ENCODE measurements at places on chromosomes 2 and 18. TPM values are rescaled to one million over a fixed set of nuclear protein-coding genes. Genes with fewer than 3 reads are reported as not detected.

DNA sequence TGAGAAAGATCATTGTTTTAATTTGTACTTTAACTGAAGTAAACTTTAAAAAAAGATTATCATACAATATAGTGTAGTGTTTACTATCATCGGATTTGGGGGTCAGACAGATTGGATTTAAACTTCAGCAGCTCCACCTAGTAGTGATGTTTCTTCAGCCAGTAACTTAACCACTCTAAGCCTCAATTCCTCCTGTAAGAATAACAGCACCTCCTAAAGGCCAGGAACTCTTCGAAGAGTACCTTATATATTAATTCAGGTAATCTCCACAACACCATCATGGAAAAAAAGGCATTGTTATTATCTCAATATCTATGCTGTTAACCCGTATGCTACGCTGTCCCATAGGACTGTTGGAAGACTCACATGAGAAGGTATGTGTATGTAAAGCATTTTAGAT lies 69.0 kb upstream of the DLGAP1 start:
- no peak for DNase-seq

DNA sequence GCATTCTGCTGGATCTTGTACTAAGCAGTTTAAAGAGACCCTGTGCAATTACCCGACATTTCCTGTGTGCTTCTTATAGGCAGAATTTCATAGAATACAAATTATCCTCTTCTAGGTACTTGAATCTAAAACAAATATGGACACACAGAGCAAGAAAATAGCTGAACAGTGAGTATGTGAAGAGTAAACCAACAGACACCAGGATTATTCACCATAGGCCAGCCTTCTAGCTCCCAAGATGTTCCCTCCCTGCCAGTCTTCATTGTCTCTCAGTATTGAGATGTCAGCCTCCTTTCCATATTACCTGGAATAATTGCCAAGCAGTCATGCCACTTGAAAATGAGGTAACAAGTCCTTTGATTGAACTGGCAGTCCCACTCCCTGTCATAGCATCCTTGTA lies 187.1 kb downstream of the PTPRM start:
- DNase-seq = no peak

DNA sequence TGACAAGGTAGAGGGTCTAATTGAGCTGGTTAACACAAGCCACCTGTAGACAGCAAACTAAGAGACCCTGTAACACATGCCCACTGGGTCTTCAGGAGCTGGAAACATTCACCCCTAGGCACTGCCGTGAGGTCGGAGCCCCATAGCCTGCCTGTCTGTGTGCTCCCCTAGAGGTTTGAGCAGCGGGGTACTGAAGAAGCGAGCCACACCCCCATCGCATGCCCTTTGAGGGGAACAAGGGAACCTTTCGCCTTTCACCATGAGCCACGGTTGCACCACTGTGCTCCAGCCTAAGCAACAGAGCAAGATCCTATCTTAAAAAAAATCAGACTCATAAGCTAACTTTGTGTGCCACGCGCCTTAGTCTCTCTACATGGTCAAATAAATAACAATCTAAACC lies 36.2 kb upstream of the RAB27B start:
- DNase-seq = no peak

DNA sequence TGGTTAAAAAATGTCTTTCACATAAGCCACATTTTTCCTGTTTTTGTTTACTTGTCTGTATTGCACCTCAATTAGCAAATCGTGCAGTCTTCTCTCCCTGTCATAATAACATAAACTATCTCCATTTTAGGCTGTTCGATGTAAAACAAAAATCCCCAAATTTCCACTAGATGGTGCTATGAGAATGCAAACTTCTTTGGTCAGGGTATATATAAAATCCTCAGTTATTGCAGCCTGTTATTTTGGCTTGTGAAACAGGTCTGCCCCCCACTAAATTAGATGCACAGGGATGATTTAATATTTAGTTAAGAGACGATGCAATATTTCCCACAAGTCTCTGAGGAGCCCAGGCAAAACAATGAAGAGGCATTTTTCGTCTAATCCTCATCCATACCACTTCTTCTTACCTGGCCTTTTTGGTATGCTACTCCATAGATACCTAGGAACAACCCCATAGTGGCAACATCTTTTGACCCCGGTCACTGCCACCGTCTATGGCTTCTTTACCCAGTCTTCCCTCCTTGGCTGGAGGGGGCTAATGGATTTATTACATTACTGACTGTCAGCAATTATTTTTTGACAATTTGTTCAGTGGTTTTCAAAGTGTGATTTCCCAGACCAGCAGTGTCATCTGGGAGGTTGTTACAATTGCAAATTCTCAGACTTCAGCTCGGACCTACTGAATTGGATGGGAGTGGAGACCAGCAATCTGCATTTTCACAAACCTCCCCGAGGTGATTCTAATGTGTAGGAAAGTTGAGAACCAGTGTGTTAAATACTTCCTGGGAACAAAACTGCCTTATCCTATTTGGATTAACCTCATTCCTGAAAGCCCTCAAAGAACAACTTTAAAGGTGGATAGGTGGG lies 117.4 kb upstream of the CWC22 start:
- DNase-seq = no peak

DNA sequence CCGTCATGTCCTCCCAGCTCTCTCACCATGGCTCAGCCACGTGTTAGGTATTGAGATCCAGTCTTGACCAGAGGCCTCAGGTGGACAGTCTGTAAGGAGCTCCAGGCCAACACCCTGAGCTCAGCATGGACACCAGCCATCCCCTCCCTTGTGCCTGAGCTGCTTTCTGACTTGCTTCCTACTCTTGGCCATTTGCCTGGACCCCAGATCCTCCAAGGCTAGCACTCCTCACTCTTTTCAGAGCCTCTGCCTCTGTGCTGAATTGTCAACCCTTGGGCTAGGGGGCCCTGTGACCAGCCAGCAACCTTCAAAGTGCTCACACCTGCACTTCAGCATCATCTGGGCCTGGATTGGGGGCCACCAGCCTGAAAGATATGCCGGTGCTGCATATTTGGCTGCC lies 46.6 kb downstream of the PAX8 start:
- DNase-seq = no peak

Gene RAB6C
- not detected for total RNA-seq

Gene TRIM43
- total RNA-seq = not detected

Gene RNF152
- 9.6 TPM for total RNA-seq

Gene MARCHF4
- not detected for total RNA-seq
